ENCODE measurements at places on chromosomes 12 and 14.

GRCh38 chr12:126681676-126682075 is 1585.3 kb upstream of the TMEM132C start:
- no peak for DNase-seq

DNA sequence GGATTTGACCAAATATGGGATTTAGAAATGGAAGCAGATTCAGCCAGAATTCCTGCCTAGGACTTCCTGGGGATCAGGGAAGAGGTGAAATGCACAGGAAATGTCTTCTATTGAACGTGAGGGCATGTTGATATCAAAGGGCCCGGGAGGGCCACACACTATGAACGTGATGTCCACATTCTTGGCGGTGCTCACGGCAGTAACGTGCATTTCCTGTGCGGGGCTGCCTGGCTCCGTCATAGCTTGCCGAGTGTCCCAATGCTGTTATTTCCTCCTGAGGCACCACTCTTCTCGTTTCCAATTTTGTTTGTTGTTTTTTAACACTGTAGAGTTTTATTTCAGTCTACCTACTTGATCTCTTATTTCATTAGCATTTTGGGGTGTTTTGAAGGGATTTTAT is 67.3 kb downstream of the ZNF664 start:
- no peak for DNase-seq

- no peak for DNase-seq
Observed at GRCh38 chr12:124833693-124834122, 30.0 kb downstream of the SCARB1 start.

DNA sequence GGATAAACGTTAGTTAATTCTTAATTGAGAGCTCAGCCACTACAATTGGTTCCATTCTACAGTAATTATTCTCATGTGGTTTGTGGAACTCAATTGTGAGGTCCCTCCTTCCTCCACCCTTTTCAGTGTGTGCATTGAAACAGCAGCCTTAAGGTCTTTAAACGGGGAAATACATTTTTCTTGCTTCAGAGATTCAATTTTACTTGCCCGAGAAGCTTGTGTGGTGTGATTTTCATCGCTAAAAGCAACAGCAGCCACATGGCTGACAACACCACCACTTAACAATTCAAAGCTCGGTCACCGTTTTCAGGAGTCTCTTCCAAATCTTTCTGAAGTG is 733 bp upstream of the PPFIBP1 start:
- no peak for DNase-seq

DNA sequence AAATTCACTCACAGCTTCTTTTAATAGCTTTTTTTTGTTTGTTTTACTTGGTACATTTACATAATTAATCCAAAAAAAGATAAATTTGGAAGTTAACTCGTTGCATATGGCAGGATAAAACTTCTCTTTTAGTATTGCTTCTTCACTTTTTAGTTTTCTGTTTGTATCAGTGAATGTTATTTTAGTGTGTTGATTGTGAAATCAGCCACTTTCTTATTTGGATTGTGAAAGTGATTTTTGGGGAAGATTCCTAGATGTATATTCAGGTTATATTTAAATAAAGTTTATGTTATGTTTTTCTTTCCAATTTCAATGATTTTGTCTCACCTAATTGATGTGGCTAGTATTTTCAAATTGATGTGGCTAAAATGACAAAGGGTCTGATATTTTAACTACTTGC is 693.9 kb upstream of the MGAT4C start:
- DNase-seq = no peak

DNA sequence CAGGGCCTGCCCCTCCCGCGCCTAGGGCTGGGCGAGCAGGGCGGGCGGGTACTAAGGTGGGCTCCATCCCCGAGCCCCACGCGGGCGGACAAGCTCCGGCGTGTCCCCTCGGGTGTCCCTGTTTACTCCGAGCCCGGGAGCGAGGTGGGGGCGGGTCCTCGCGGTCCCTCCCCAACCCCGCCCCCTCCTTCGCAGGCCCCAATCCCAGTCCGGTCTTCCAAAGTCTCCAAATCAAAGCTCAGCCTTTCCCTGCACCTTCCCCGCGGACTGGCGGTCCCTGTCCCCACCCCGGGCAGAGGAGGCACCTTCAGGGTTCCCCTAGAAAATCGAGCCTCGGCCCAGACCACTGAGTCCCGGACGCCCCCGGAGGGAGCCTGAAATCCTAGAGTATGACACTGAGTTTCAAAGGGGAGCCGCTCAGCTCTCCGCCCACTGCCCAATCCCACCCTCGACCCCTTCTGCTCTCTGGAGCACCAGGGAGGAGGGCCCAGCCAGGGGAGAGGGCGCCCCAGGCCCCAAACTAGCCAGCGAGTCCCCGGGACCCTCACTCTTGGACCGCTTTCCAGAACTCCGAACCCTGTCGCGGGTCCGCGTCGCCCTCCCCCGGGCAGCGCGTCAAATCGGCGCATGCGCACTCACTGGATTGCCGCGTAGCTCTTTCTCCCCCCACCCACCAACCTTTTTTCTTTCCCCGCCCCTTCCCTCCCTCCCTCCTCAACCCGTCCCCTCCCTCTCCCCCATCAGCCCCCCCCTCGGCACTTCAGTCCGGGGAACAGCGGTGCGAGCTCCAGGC is at the start of gene LRP1:
LRP1 (plus strand) TSS at position 758 of the 793 bp plus-strand sequence. CDS start 482 bp downstream, outside the sequence.
- no peak for DNase-seq

DNA sequence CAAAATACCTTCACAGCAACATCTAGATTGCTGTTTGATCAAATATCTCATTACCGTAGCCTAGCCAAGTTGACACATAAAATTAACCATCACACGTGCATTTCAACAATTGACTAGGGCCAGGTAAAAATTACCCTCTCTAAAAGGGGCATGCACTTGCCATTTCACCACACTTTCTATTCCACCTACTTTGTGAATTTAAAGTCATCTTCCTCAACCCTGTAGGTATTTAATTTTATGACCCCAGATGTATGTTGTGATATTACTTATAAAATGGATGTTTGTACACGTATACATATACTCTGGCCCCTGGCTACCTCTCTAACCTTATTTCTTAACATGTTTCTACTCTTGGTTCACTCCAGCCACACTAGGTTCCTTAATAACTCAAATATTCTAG is 160.2 kb downstream of the FOXA1 start:
- DNase-seq = no peak

GRCh38 chr12:4874671-4875070 is 35.0 kb upstream of the KCNA1 start:
- DNase-seq = no peak

- no peak for DNase-seq
Observed at GRCh38 chr14:80933282-80933681, 8.3 kb downstream of the CEP128 start.

- no peak for DNase-seq
Observed at GRCh38 chr12:13992585-13992984, 11.2 kb upstream of the GRIN2B start.

DNA sequence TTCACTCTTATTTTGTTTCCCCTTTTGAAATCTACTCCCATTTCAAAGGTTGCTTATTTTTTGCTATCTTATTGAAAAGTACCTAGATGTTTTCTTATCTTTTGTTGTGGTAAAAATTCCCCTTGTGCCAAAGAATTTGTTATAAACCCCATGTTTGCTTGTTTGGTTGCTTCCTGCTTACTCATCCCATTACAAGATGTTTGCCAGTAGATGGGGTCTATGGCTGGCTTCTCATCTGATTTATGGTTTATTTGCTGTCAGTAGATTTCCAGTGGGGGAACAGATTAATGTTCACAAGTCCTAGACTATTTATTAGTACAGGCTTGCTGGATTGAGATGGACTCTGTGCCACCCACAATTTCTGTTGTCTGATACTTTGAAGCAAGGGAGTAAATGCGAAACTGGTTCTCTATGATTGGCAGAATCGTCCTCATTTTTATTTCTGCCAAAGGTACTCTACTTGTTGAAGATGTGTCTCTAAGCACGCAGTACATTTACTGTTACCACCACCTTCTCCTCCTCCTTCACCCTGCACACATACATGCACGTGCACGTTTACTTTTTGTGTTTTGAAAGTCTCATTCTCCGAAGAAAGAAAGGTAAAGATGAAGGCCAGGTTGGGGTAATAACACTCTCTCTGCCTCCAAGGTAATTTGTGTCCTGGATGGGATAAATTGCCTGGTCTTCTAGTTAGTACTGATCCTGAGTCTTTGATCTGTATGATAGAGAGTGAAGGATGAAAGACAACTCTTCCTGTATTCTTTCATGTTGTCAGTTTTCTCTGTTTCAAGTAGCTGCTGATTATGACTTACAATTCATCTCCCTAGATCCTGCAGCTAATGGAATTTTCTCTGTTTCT is 117.2 kb upstream of the ATP2B1 start:
- DNase-seq = no peak

DNA sequence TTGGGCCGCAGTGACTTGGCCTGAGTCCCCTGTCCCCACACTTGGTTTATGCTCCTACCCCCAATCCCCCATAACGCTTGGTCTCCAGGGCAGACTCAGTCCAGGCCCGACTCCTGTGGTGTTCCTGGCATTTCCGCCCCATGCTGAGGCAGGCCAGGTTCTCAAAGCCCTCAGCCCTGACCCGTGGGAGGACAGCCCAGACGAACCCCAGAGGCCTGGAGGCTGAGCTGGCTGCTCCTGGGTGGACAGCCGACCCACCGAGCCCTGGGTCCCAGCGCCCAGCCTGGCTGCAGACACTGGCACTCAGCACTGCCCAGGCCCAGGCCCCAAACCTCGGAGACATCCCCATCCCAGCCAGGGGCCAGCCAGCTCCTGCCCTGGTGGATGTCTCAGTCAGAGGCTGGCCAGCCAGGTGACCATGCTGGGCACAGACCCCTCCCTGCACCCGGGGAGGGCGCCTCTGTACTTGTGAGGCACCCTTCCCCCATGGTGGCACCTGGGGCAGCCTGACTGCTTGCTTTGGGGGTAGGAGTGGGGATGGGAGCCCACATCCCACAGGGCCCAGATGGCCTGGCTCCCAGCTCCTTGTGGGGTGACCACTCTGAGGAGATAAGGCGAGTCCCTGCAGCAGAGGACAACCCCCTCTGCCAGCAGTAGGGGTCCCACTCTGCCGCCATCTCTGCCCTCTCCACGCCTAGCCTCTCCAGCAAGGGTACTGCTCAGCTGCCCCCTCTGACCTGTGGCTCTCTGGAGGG is 1.4 kb downstream of the PLD4 start:
- DNase-seq = no peak

- DNase-seq = no peak
Observed at GRCh38 chr12:1226951-1227350, 235.9 kb downstream of the ERC1 start.

DNA sequence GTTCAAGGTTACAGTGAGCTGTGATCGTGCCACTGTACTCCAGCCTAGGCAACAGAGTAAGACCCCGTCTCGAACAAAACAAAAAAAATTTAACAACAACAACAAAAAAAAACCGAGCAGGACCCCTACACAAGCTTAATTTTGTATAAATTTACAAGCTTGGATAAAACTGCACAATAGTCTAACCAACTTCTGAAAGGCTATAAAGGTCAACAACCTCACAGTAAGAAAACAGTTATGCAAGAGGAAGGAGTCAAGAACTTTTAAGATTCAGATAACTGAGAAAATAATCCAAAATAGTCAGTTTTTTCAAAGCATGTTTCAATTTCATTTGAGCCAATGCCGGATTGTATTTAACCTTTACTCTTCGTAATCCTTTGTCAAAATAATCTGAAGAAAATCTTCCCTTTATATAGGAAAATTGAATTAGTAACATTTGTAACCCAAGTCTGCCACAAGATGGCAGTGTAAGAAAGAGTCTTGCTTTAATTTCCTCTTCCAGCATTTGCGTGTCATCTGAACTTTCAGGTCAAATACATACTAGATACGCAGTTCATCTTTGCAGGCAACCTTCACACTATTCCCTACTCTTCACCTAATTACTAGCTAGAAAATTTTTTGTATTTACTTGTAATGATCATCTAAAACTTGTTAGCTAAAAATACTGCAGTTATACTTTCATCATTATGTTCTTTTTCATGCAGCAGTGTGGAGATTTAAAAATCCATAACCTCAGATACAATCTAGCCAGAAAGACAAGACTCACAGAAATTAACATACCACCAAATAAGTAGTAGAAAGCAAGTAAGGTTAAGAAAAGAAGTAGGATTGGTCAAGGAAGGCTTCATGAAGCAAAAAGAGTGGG is 5.8 kb downstream of the CCNB1IP1 start:
- DNase-seq = no peak

GRCh38 chr14:77099425-77100167 is 1.5 kb downstream of the CIPC start:
- DNase-seq = no peak

- DNase-seq = no peak
Observed at GRCh38 chr14:55665067-55665675, 85.2 kb downstream of the KTN1 start.

DNA sequence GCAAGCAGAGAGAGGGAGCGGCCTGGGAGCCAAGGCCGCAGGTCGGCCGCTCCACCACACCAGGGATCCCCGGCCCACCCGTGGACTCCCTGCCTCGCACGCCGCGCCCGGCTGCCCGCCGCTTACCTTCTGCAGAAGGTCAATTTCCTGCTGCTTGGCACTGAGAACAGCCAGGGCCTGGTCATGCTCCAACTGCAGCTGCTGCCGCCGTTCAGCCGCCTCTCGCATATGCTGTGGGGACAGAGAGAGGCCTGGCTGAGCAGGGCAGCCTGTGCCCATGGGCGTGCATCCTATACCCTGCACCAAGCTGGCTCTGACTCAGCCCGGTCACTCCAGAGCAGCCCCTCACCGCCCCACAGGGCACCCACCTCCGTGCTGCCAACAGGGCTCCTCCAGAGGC is 141.1 kb downstream of the PIWIL1 start:
- no peak for DNase-seq

DNA sequence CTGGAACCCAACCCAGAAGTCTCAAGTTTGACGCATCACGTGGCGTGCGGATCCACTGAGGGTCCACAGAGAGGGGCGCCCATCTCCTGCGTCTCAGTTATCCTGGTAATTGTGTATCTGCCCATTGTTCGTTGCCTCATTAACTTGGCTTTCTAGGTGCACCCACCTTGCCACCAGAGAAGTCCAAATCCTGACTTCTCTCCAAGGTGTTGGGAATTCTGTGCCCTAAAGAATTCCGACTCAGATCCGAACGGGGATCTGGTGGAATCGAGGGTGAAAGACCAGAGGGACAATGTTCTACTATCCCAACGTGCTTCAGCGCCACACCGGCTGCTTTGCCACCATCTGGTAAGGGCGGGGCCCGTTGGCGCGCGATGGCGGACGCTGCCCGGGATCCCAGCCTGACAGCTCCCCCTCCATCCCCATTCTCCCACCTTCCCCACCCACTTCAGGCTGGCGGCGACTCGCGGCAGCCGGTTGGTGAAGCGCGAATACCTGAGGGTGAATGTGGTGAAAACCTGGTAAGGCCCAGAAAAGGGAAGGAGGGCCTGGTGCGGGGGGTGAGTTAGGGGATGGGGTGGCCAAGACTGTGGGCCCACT is 481 bp downstream of the REC8 start:
- DNase-seq = no peak

GRCh38 chr12:88994537-88994936 is 357.8 kb downstream of the DUSP6 start:
- no peak for DNase-seq

DNA sequence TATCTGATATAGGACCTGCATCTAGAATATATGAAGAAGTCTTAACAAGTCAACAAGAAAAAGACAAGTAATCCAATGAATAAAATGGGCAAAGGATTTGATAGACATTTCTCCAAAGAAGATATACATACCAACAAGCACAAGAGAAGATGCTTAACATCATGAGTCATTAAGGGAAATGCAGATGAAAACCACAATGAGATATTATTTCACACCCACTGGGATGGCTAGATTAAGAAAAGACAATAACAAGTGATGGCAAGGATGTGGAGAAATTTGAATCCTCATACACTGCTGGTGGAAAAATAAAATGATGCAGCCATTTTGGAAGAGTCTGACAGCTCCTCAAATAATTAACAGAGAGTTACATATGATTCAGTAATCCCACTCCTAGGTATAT is 502.6 kb downstream of the FUT8 start:
- DNase-seq = no peak

- DNase-seq = no peak
Observed at GRCh38 chr12:81779216-81779615, 20.1 kb upstream of the PPFIA2 start.
